CD4-positive, alpha-beta T cell treated with Interleukin-10 for 1 hour (primary cell): ENCODE measurements at places on chromosomes 4 and X.
A peak's percentile ranks its signal among the peaks of the same experiment; 100 is the strongest.

DNA sequence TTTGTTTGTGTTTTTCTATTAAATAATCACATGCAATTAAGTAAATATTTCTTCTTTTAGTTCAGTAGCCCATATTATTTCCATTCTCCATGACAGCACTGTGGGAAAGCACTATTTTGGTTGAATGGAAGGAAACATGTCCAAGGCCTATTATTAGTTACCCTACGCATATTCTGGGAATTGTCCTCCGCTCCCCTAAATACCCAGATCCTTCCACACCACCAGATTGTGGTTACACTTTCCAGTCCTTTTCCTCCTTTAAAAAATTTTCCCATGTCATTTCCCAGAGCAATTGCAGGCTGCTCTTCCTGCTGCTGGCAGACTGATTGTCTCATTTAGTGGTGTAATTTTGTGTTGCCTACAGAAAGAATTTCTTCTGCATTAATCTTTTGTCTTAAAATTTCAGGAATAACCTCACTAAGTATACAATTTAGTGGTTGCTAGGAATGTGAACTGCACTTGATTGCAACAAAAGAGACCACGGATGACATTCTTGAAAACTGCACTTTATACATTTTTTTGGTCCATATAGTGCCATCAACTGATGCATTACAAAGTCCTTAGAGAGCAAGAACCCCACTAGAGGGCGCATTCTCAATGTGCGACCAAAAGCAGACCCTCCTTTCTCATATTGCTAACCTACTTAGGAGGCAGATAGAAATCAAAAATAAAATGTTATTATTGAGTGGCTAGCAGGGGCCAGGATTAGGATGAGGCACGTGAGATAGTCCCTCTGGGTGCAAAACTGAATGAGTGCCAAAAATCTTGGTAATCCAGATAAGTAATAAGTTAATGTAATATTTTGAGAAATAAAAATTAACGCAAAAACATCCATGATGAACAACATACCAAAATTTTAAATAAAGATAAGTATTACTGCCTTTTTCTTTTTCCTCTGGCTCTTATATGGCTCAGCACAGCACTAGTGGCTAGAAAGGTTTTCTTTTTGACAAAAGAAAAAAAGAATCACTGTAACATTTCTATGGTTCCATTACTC is 98.8 kb upstream of the IQCM start:
- peak; percentile 2 for DNase-seq

GRCh38 chrX:126557151-126557550 is 4.5 kb upstream of the DCAF12L1 start:
- DNase-seq: no peak

DNA sequence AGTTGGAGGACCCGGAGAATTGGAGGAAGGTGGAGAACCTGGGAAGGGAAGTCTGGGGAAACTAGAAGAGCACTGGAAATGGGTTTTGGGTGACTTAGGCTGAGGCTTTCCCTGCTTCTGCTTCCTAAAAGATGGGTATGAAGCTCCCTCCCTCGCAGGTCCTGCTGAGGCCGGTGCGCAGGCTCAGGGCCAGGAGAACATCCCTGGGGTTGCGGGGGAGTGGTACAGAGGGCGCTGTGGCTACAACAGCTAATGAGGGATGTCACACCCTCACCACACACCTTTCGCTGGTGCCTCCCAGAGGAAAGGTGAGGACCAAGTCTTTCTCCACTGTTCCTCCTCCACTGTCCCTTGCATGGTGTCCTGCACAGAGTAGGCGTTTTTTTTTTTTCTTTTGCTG is 15.8 kb downstream of the APLN start:
- no peak for DNase-seq

DNA sequence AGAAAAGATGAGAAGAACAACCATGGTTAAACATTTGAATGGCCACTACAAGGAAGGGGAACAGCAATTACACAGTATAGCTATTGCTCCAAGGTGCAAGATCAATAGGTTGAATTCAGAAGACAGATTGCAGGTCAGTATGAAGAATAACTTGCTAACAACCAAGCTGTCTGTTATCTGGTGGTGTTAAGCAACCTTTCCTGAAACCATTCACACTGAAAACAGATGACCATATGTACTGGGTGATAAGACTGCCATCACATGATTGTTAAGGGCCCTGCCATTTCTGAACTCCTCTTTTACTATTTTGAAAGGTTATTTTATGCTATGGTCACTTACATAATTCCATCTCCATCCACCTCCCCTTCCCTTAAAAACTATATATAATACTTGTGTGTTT is 6.8 kb downstream of the GABRA3 start:
- no peak for DNase-seq

DNA sequence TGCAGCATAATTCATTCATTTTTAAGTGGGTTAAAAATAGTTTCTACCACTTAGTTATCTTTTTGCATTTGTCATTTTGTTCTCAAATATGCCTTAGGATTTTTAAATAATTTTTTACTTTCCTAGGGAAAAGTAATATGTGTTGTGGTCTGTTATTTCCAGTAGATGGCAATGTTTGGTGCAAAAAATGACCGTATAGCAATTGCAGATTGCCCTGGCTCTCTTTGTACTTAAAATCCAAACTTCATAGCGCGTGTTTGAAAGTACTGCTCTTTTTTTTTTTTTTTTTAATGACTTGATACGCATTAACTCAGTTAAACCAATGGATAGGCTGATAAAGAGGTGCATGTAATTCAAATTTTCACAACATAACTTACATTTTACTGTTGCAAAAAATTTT is 74.4 kb upstream of the RBMX start:
- peak; percentile 28 for DNase-seq

DNA sequence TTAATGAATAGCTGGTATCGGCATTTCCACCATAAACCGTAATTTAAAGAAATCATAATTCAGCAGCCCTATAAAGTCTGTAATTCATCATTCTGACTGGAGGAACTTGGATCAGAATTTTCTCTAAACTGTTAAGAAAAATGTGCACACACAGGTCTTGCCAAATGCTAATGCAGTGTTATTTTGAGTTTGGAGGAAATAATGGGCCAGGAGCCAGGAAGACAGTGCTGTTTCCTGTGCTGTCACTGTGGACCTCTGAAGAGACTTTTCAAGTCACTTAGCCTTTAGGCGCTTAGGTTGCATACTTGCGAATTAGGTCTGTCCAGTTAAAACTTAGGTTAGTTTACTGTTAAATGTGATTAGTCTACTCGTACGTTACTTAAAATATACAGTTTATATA is 137.5 kb upstream of the ANXA3 start:
- DNase-seq: no peak

DNA sequence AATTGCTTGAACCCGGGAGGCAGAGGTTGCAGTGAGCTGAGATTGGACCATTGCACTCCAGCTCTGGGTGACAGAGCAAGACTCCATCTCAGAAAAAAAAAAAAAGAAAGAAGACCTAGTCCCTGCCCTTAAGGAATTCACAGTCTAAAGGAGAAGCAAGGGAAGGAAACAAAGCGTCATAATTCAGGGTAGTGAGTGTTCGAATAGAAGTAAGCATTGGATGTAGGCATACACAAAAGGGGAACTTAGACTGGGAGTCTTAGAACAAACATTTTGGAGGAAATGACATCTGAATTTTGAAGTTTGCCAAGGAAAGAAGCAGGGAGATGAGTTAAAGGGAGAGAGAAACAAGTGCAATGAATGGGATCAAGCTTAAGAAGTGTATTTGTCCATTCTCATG is 32.4 kb downstream of the PPM1K start:
- DNase-seq: no peak

GRCh38 chr4:40843696-40844095 is 93.9 kb downstream of the NSUN7 start:
- peak; percentile 28 for DNase-seq

- DNase-seq: no peak
Observed at GRCh38 chr4:122334828-122335227, 44.0 kb upstream of the ADAD1 start.

DNA sequence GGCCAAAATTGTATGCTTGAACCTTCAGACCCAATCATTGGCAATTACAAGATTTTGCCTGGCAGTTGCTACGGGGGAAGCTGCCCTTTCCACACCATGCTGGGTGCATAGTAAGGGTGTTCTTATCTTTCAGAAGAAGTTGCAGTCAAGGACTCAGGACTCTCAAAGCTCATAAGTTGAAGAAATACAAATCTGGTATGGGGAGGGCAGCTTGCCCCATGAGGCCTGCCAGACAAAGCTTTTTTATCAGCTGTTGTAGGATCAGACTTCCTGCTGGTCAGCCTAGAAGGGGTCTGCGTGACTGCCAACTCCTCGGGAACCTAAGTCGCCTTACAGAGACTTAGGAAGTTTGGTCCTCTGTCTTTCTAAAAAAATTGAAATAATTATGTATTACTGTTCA is 174.9 kb upstream of the TECRL start:
- no peak for DNase-seq
